HFFc6 (cell line): ENCODE measurements at places on chromosomes 4 and X. TPM values are rescaled to one million over a fixed set of nuclear protein-coding genes. Genes with fewer than 3 reads are reported as not detected.

The GBA3 gene
- not detected in 3 replicates for total RNA-seq

The KLKB1 gene
- total RNA-seq: not detected in 3 replicates

The CAPN6 gene
- not detected in 3 replicates for total RNA-seq

- H3K4me1 ChIP-seq: no peaks in the 10 kb centered on the region
- H3K4me3 ChIP-seq: no peak overlapping the region
- H3K36me3 ChIP-seq: no peaks in the 10 kb centered on the region
- DNase-seq: no peak
- H3K27ac ChIP-seq: no peak overlapping the region
- no peaks in the 10 kb centered on the region; the same call in 1 of the 2 replicates for H3K27me3 ChIP-seq
Observed at GRCh38 chrX:44506678-44507077, 36.0 kb downstream of the FUNDC1 start.

GRCh38 chr4:5711479-5712184 is 631 bp downstream of the EVC start:
- H3K36me3 ChIP-seq: peaks cover 25% of the 10 kb centered on the region
- peaks cover 63% of the 10 kb centered on the region for H3K4me1 ChIP-seq
- peak overlapping the region; percentile 93 for H3K27ac ChIP-seq
- peak; percentile 60 for DNase-seq

DNA sequence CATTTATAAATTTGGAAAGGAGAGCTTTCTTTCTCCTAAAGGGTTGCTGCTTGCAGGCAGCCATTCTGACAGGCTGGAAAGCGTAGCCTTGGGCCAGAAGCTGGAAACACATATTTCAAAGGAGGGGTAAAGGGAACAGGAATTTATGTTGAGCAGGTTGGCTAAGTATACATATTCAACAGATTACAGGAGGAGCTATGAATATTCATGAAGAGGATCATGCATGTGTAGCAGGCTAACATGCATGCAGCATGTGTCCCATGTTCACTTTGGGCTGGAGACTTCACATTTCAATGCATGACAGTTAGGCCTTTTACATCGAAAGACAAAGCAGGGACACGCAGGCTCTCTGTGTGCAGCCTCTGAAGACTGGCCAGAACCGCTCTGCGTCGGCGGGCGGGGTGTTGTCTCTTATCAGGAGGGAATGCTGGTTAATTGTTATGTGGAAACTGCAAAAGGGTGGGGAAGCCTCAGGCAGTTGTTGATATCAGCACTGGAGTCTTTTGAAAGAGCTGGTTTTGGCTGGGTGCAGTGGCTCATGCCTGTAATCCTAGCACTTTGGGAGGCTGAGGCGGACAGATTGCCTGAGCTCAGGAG is 31.5 kb downstream of the CASP3 start:
- no peaks in the 10 kb centered on the region; the same call in 1 of the 2 replicates for H3K27me3 ChIP-seq
- peaks cover 16% of the 10 kb centered on the region for H3K4me1 ChIP-seq
- no peak overlapping the region for H3K4me3 ChIP-seq
- H3K27ac ChIP-seq: no peak overlapping the region
- peaks cover 4% of the 10 kb centered on the region; the same call in 1 of the 2 replicates for H3K36me3 ChIP-seq

- no peaks in the 10 kb centered on the region for H3K4me1 ChIP-seq
- no peak overlapping the region for H3K4me3 ChIP-seq
- no peak for DNase-seq
- no peaks in the 10 kb centered on the region for H3K36me3 ChIP-seq
- no peaks in the 10 kb centered on the region for H3K27me3 ChIP-seq
Observed at GRCh38 chr4:164894702-164895101, 17.7 kb downstream of the APELA start.

DNA sequence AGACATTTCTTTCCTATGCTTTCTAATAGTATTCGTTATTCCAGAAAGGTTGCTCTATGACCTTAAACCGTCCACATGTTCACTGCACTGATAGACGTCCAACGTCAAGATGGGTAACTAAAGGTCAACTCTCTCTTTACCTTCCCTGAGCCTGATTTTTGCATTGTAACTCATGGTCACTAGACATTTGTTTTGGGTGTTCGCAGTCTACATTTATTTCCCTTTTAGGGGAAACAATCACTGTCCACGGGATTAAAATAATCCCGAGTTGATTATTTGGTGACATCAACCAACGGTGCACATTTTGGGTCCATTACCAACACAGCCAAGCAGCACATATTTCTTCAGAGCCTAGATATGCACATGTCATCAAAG is 540 bp upstream of the HADH start:
- 0 out of 2 replicates have a peak, but pooled peaks cover 2% of the 10 kb centered on the region for H3K27me3 ChIP-seq
- H3K4me1 ChIP-seq: peaks cover 37% of the 10 kb centered on the region
- H3K4me3 ChIP-seq: peak overlapping the region; percentile 97
- DNase-seq: no peak
- H3K27ac ChIP-seq: peak overlapping the region; percentile 89

- no peaks in the 10 kb centered on the region for H3K4me1 ChIP-seq
- H3K27me3 ChIP-seq: peaks cover 2% of the 10 kb centered on the region
- DNase-seq: no peak
- H3K27ac ChIP-seq: no peak overlapping the region
Observed at GRCh38 chr4:212438-213188, 88.3 kb downstream of the ZNF718 start.

DNA sequence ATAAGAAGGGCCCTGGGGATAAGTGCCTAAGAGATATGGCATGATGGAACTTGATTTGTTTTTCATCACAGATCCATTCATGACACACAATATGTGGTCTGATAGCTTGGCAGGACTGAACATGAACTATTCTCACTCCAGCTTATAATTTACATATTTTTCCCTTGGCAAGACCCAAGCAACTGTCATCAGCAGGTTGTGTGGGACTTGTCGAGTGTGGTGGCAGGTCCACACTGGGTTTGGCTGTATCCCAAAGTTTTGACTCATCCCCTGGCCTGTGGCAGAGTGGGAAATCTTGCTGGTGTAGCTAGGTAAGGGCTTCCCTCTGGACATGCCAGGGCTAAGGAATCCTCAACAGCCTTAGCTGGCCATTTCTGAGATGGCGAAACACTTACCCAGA is 81.0 kb upstream of the STIM2 start:
- no peaks in the 10 kb centered on the region for H3K36me3 ChIP-seq
- H3K4me1 ChIP-seq: peaks cover 41% of the 10 kb centered on the region
- no peaks in the 10 kb centered on the region; the same call in 1 of the 2 replicates for H3K27me3 ChIP-seq
- H3K27ac ChIP-seq: peak overlapping the region; percentile 53; the same call in 1 of the 2 replicates
- DNase-seq: peak; percentile 24
- H3K4me3 ChIP-seq: no peak overlapping the region

DNA sequence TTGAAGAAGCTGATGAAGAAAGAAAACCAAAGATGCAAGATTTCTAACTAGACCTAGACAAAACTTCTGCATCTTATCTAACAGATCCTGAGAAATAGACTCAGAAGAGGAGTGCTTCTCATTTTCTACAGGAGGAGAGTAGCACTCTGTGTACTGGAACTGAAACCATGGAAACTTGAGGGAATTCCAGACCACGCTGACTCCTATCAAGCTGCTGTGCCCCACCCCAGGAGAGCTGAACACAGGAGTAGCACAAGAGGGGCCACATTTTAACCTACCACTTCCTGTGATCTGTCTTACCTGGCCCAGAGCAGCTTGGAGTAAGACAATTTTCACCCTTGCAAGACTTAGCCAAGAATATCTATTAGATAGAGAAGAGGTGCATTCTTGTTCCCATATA is 248.9 kb downstream of the SCFD2 start:
- H3K27me3 ChIP-seq: no peaks in the 10 kb centered on the region
- H3K4me3 ChIP-seq: no peak overlapping the region; the same call in 1 of the 2 replicates
- peaks cover 53% of the 10 kb centered on the region for H3K4me1 ChIP-seq
- DNase-seq: peak; percentile 5

- no peak overlapping the region for H3K4me3 ChIP-seq
- no peaks in the 10 kb centered on the region for H3K27me3 ChIP-seq
- no peak for DNase-seq
Observed at GRCh38 chr4:126599746-126600145, 1033.0 kb upstream of the INTU start.

GRCh38 chr4:168188754-168189153 is 96.4 kb downstream of the ANXA10 start:
- H3K36me3 ChIP-seq: no peaks in the 10 kb centered on the region
- peaks cover 15% of the 10 kb centered on the region for H3K4me1 ChIP-seq
- H3K27ac ChIP-seq: no peak overlapping the region
- no peak overlapping the region for H3K4me3 ChIP-seq
- H3K27me3 ChIP-seq: no peaks in the 10 kb centered on the region
- DNase-seq: no peak

DNA sequence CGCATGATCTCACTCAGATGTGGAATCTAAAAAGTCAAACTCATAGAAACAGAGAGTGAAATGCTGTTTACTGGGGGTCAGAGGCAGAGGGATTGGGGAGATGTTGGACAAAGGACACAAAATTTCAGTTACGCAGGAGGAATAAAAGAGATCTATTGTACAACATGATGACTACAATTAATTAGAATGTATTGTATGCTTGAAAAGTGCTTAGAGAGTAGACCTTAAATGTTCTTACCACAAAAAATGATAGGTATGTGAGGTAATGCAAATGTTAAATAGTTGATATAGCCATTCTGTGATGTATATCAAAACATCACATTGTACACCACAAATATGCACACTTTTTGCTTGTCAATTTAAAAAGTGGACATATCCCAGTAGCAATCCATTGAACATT is 36.1 kb upstream of the PHKA2 start:
- no peak for DNase-seq
- H3K27ac ChIP-seq: no peak overlapping the region
- no peak overlapping the region for H3K4me3 ChIP-seq
- no peaks in the 10 kb centered on the region for H3K36me3 ChIP-seq

- H3K27me3 ChIP-seq: no peaks in the 10 kb centered on the region; the same call in 1 of the 2 replicates
- H3K4me1 ChIP-seq: peaks cover 59% of the 10 kb centered on the region
- DNase-seq: peak; percentile 42
- H3K4me3 ChIP-seq: no peak overlapping the region
- peaks cover 27% of the 10 kb centered on the region for H3K36me3 ChIP-seq
- H3K27ac ChIP-seq: peak overlapping the region; percentile 75
Observed at GRCh38 chrX:45619290-45619689, 418.6 kb upstream of the DIPK2B start.

DNA sequence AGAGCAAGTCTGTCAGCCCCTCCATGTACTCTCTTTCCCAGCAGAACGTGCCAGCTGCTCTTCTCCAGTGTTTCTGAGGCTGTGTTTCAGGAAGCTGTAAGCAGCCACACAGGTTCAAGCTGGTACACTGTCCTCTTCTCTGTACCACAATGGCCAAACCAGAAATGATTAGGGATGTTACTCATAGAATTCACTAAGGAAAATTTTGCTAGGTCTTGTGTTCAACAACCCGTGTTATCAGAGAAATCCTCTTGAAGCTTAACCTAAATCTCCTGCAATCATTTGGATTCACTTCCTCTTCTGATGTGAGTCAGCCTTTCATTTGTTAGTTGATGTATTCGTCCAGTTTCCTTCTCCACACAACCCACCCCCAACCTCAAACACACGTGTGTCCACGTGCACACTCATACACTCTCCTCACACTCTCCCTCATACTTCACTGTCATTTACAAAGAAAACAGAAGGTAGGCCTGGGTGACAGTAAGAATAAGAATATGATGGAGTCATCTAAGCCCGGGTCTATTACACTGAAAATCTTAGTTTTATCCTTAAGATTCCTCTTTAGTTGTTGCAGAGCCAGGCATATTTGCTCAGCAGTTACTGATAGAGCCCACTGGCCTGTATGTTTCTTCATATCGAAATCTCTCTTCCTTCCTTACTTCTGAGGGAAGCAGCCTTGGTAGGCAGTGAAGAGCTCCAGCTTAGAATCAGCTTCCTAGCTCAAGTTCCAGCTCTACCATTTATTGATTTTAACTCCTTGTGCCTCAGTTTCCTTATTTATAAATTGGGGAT is 63.4 kb downstream of the DCUN1D4 start:
- H3K27ac ChIP-seq: peak overlapping the region; percentile 4; the same call in 1 of the 2 replicates
- no peak for DNase-seq
- H3K36me3 ChIP-seq: peaks cover 17% of the 10 kb centered on the region; the same call in 1 of the 2 replicates
- H3K27me3 ChIP-seq: no peaks in the 10 kb centered on the region

DNA sequence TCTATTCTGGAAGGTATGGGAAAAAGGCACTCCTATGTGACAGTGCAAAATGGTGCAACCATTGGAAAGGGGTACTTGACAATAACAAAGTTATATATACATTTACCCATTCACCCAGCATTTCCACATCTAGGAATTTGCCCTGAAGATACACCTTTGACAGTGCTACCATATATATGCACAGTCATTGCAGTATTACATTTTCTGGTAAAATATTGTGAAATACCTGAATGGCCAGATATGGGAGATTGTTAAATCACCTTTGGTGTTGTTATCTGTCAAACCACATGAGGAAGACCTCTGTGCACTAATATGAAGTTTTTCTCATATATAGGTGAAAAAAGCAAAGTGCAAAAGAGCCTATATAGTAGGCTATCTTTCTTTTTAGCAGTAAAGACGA is 53.5 kb downstream of the SMAD1 start:
- no peaks in the 10 kb centered on the region for H3K36me3 ChIP-seq
- no peak overlapping the region for H3K4me3 ChIP-seq
- DNase-seq: no peak
- no peak overlapping the region for H3K27ac ChIP-seq
- H3K27me3 ChIP-seq: no peaks in the 10 kb centered on the region

GRCh38 chrX:132277953-132278614 is 58.8 kb upstream of the RAP2C start:
- no peak overlapping the region for H3K27ac ChIP-seq
- no peak for DNase-seq
- H3K4me3 ChIP-seq: no peak overlapping the region
- H3K4me1 ChIP-seq: no peaks in the 10 kb centered on the region

DNA sequence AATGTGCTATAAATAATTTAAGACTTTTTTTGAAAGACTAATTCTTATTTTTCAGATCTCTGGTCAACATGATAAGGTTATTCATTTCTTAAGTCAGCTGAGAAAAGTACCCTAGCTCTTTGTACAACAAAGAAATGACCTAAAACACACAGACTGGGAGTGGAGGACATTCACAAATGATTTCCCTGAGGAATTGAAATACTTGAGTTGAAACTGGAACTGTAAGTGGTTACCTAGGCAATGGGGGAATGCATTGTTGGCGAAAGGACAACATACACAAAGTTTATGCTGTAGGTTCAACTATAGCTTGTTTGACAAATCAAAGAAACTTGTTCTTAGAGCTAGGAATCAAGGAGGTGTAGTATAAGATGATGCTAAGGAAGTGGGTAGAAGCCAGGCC is 915.5 kb downstream of the FAT4 start:
- no peak for DNase-seq
- no peak overlapping the region for H3K4me3 ChIP-seq
- H3K4me1 ChIP-seq: no peaks in the 10 kb centered on the region
- H3K27ac ChIP-seq: no peak overlapping the region

- H3K4me3 ChIP-seq: peak overlapping the region; percentile 12; the same call in 1 of the 2 replicates
- peaks cover 4% of the 10 kb centered on the region for H3K27me3 ChIP-seq
- no peak overlapping the region for H3K27ac ChIP-seq
- H3K36me3 ChIP-seq: peaks cover 4% of the 10 kb centered on the region; the same call in 1 of the 2 replicates
- peaks cover 22% of the 10 kb centered on the region for H3K4me1 ChIP-seq
Observed at GRCh38 chr4:25843340-25844097, 19.3 kb downstream of the SEL1L3 start.

- H3K27ac ChIP-seq: peak overlapping the region; percentile 6; the same call in 1 of the 2 replicates
- H3K4me3 ChIP-seq: no peak overlapping the region
- H3K36me3 ChIP-seq: no peaks in the 10 kb centered on the region
- DNase-seq: no peak
- H3K4me1 ChIP-seq: peaks cover 30% of the 10 kb centered on the region
Observed at GRCh38 chrX:24099394-24099793, 44.6 kb downstream of the EIF2S3 start.

GRCh38 chr4:16545656-16546055 is 319.4 kb upstream of the TAPT1 start:
- H3K4me3 ChIP-seq: no peak overlapping the region
- no peaks in the 10 kb centered on the region for H3K36me3 ChIP-seq
- H3K27ac ChIP-seq: no peak overlapping the region
- no peak for DNase-seq
- H3K4me1 ChIP-seq: peaks cover 9% of the 10 kb centered on the region
- H3K27me3 ChIP-seq: peaks cover 2% of the 10 kb centered on the region

- H3K4me3 ChIP-seq: no peak overlapping the region
- H3K27ac ChIP-seq: no peak overlapping the region
- H3K27me3 ChIP-seq: peaks cover 20% of the 10 kb centered on the region
- no peaks in the 10 kb centered on the region; the same call in 1 of the 2 replicates for H3K4me1 ChIP-seq
- DNase-seq: peak; percentile 65
- peaks cover 4% of the 10 kb centered on the region; the same call in 1 of the 2 replicates for H3K36me3 ChIP-seq
Observed at GRCh38 chr4:15882675-15883086, 55.9 kb downstream of the FGFBP1 start.
